ENCODE measurements at places on chromosomes 1 and 21.

- no peak for DNase-seq
Observed at GRCh38 chr1:90728502-90729287, 11.6 kb upstream of the BARHL2 start.

- DNase-seq = no peak
Observed at GRCh38 chr1:161805399-161806197, 39.5 kb downstream of the ATF6 start.

- DNase-seq = no peak
Observed at GRCh38 chr1:111585447-111586086, 34.0 kb upstream of the RAP1A start.

GRCh38 chr1:30450818-30451233 lies 272.6 kb downstream of the MATN1 start:
- DNase-seq = no peak

- DNase-seq = no peak
Observed at GRCh38 chr21:34113842-34114241, 40.5 kb downstream of the MRPS6 start.

DNA sequence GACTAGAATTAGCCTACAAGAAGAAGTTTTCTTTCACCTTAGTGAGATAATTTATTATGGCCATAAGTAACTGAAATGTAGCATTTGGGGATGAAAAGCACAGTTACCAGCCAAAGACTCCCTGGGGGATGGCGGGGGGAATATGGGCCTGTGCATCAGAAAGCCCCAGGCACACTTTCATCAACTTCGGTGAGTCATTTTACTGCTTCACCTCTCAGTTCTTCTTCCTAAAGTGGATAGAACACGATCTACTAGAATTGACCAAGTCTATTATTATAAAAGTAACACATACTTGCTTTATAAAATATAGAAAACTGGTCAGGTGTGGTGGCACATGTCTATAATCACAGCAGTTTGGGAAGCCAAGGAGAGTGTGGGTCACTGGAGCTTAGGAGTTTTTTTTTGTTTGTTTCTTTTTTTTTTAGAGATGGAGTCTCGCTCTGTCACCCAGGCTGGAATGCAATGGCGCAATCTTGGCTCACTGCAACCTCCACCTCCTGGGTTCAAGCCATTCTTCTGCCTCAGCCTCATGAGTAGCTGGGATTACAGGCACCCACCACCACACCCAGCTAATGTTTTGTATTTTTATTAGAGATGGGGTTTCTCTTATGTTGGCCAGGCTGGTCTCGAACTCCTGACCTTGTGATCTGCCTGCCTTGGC lies 141.8 kb downstream of the ZZZ3 start:
- DNase-seq = no peak

DNA sequence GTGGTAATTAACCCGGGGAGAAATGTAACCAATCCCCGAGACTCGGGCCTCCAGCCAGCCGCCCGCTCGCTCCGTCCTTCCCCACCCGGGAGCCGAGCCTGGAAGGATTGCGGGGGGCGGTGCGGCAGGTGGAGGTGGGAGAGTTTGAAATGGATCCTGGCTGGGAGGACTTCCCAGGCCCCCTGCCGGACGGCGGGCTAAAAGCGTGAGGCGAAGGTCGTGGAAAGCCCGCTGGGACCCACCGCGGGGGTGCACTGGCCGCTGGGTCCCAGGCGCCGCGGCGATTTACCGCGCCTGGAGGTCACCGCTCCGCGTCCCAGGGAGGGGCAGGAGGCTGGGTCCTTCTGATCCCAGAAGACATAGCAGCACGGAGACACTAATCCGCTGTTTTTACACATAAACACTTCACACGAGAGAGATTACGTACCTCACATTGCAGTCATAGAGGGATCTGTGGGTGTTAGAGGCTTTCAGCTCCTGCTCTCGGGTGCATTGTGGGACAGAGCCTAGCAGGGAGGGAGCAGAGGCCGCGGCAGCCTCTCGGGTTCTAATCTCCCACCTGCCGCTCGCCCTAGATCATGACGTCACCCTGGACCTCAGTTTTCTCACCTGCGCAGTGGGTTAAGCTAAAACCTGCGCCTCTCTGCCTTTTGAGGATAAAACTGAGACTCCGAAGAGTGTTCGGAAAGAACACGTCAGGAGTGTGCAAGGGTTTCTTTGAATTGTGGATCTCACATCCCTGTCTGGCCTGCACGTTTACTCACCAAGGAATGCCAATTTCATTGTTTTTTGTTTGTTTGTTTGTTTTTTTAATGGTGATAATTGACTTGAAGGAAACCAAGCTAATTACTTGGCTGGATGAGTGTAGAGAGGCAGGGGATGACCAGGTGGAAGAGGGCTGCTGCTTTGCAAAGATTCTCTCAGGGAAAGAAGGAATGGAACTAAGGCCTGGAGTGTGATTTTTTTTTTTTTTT lies 17.1 kb upstream of the TMEM9 start:
- DNase-seq = peak; percentile 47

GRCh38 chr1:50106095-50106761 lies 2.5 kb upstream of the ELAVL4 start:
- DNase-seq = no peak

DNA sequence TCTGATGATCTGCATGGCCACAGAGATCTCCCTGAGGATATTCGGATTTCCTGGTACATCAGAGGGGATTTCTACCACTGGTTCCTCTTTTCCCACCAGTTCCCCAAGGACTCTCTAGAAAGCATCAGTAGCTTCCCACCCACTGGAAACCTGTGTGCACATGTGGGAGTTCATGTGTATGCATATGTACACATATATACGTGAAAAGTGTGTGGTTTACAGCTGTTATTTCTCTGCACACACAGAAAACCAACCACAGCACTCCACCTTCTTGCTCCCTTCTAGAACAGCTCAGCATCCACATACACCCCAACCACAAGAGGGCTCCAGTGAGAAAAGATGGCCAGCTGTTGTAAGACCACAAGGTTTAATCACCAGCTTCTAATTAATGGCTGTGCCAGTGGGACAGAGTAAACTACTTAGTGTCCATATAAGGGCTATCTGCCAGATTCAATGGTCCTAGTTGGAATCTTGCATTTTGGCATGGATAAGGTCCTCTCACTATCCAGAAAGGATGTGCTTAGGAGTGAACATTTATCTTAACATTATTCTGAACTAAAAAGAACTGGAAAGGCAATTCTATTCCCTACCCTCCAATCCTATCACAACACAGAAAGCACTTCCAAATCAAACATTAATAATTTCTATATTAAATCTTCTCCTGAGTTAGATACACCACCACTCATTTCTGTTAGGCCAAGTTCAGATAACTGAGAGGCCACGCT lies 24.1 kb downstream of the GPR3 start:
- DNase-seq = peak; percentile 77

GRCh38 chr1:95941121-95941798 lies 707.2 kb downstream of the RWDD3 start:
- no peak for DNase-seq

DNA sequence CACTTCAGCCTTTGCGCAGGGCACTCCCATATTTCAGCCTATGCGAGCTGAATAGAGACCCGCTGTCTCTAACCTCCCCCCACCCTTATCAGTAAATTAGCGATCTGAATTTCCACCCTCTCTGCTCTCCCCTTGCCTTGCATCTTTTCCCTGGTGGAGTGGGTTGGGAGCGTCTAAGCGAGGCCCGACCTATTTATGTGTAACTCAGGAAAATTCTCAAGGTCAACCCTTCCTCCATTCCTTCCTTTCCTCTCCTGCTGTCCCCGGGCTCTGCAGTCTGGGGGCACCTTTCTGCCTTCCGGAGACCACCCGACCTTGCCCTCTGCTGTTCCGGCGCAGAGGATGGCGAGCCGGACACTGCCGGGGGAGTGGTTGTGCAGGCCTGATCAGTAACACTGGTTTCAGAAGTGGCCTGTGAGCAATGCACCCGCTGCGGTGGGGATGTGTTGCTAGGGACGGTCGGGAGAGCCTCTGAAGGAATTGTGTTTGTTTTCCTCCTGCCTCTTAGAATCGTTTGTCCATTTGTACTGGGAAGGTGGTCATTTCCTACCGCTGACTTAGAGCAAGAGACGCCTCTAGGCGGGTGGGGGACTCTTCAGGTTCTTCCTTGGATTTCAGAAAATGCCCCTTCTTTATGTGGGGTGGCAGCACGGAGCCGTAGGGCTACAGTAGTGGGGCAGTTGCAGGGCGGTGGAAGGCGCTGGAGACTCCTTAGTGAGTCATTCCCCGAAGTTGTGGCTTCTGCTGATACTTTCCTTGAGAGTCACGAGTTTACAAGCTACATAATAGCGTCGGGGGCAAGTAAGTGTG lies 513 bp downstream of the MGST3 start:
- peak; percentile 30 for DNase-seq

GRCh38 chr1:11594625-11595024 lies 59.6 kb downstream of the FBXO2 start:
- DNase-seq = no peak

DNA sequence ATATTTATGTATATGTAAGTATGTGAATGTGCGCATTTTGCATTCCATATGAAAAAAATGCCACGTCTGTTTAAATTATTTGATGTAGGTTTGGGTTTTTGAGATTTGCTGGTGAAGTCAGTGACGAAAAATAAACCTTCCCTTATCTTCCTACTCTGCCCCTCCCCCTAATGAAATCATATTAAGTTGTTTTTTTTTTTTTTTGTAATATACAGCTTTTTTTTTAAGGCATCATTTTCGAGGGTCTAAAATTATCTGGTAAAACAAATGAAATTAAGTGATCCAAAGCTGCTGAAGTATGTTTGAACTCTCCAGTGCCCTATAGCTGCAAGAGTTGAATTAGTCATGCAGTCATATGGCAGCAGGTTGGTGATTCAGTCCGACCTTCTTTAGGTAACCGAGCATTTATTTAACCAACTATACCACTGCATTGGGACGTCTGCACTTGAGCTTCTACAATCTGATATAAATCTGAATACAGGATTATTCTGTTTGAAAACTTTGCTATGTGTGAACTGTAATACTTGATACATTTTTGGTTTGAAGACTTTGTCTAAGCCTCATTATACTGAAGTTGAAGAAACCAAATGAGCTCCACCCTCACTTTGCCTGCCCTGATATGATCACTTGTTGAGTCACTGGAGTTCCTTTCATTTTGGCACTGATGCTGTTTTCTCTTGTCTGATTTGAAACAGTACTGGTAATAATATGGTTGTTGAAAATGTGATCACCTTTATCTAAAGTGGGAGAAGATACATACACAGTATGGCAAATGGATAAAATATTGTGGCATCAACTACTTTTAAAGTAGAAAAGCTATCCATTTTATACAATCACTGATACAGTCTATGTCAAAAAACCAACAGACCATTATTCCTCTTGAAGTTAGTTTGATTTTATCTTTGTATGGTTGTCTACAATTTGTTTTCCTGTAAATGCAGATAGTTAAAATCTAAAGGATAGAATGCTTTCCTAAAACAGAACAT lies 11.7 kb downstream of the PDIK1L start:
- DNase-seq = peak; percentile 38

DNA sequence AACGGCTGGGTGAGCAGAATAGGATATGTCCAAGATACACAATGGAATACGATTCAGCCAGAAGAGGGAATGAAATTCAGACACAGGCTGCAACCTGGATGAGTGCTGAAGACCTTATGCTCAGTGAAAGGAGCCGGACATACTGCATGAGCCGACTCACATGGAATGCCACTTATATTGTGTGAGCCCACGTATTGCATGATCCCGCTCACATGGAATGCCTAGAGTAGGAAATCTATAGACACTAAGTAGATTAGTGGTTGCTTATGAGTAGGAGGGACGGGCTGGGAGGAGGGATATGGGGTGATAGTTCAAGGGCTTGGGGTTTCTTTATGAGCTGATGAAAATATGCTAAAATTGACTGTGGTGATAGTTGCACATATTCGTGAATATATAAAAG lies 26.8 kb downstream of the TMPRSS2 start:
- DNase-seq = no peak

- peak; percentile 39 for DNase-seq
Observed at GRCh38 chr1:35706846-35707600, 11.7 kb downstream of the C1orf216 start.
